ENCODE measurements at places on chromosomes 11 and 22.

- DNase-seq = no peak
Observed at GRCh38 chr11:92506809-92507336, 282.3 kb downstream of the FAT3 start.

DNA sequence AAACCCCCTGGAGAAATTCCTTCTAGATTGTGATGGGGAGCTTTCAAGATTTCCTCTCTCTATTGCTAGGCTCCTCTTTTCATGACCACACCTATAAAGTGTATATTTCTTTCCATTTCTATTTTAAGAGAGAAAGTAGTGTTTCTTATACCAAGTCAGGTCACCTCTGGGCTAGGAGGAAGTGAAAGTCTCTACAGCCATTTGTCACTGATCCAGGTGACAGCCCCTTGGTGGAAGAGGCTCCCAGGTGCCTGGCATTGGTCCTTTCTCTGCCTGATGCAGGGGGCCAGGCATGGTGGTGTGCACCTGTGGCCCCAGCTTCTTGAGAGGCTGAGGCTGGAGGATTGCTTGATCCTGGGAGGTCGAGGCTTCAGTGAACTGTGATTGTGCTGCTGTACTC, 64.7 kb downstream of the DHCR7 start:
- DNase-seq = no peak

DNA sequence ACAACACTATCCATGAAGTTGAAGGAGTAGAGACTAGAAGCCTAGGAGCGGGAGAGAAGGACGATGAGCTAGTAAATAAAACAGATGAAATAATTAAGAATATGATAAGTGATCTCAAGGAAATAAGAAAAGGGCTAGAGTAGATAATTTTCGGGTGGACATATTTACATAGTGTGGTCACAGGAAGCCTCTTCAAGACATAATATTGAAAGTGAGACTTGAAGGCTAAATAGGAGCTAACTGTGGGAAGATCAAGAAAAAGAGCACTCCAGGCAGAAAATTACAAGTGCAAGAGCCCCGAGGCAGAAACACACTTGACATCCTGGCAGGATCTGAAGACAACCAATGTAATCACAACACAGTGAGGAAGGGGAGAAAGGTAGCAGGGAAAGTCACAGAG, 11.9 kb upstream of the PPFIBP2 start:
- DNase-seq = no peak

- DNase-seq = no peak
Observed at GRCh38 chr22:27170491-27170890, 513.1 kb downstream of the MIAT start.

DNA sequence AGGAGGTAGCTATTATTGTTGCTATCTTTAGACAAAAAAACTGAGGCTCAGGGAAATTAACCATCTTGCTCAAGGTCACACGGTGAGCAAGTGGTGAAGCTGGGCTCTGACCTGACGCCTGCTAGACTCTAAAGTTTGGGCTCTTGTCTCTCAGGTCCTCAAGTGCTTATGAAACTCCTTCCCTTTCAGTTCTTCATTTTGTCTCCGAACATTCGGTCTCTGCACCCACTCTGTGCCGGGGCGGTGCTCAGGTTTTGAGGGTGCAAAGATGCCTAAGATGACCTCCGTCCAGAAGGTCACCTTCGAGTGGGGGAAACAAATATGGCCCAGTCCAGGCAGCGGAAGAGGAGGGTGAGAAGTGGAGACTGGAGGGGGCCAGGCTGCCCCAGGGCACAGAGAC, 16.0 kb downstream of the OVOL1 start:
- no peak for DNase-seq

DNA sequence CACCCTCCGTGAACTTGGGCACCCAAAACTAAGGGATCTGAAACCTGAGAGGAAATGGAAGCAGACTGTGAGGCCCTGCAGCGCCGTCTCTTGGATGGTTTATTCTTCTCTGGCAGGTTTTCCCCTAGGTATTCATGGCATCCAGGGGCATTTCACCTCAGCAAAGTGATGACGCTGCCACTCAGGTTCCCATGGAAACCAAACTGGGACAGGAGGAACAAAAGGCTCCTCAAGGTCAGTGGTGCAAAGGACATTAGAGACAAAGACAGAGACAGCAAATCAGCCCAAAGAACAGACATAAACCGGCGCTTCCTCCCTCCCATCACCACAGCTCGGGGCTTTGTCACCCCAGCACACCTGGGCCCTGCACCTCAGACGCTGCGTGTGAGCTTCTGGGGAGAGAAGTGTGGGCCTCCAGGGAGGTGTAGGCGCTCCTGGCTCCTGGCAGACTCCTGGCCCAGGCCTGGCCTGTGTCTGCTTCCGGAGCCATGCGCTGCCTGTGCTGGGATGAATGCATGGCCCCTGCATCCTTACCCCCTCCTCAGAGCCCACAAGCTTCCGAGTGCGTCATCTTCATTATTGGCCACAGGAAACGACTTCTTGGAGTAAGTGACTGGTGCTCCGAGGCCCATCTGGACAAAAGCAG, 5.9 kb downstream of the TP53AIP1 start:
- no peak for DNase-seq

DNA sequence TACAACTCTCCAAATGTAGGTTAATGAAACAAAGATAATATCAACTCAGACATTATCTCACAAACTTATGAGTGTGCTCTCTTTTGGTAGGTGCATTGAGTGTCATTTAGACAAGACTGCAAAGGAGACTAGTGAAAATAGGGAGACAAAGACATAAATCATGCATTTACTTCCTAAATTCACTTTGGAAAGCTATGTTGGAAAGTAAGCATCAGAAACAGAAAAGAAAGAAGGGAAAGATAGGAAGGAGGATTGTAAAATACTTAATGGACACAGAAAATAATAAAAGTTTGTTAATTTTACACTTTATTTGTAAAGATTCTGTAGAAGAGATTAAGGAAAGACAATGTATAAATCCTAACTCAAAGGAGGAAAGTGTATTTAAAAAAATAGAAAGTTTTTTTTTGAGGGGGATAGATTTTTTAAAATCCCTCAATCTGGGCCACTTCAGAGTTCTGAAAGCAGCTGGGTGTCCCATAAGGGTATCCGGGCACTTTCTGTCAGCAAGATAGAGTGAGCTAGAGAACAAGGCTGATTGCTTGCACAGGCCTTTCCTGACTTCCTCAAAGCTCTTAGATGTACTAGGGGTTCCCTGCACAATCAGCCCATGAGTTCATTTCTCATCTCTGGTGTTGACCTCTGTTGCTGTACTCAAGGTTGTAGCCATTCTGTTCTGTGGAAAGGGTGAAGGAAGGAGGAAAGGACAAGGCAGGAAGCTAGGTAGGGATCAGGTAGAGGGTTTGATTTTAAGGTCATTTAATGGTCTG, 22.4 kb upstream of the RDX start:
- DNase-seq = no peak

Measured in GF-D8 (cell line).